ENCODE measurements at places on chromosomes 16 and 17.

GRCh38 chr17:73749928-73750605 is 105.8 kb upstream of the SDK2 start:
- no peak for DNase-seq

DNA sequence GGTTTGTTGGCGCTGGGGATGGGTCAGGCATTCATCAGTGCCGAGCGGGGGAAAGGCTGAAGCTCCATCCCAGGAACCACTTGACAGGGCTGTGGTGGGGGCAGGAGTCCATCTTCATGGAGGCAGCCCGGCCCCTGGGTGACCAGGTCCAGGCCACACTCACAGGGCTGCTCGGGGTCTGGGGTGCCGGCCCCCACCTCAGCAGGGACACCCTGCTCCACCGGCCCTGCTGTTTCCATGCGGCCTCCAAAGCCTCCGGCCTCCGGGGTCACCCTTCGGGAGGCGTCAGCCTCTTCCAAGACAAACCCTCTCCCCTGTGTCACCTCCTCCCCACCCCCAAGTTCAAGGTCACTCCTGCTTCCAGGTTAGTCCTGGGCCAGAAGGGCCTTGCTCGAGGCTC is 22.1 kb downstream of the GALNS start:
- DNase-seq: no peak

GRCh38 chr17:65055280-65055707 is 1.2 kb downstream of the GNA13 start:
- no peak for DNase-seq

- no peak for DNase-seq
Observed at GRCh38 chr16:53492503-53492902, 10.5 kb downstream of the AKTIP start.

- no peak for DNase-seq
Observed at GRCh38 chr16:56539656-56540055, 19.8 kb upstream of the BBS2 start.

DNA sequence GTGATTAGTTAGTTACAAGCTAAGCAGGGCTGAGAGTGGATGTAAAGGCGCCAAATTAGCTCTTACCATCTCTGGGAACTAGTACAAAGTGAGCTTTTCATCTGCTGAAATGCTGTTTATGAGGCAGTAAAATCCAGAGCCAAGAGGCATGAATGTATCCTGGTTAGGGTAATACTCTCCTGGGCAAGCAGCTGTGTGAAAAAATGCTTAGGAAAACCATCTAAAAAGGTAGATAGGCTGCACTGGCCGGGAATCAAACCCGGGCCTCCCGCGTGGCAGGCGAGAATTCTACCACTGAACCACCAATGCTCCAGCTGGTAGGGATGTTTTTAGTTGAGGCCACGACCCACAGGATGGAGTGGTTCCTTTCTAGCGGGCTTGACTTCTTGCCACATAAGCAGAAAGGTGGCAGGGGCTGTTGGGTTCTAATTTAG is 23.0 kb downstream of the VAC14 start:
- no peak for DNase-seq

GRCh38 chr17:8209907-8210760 is at the start of gene AURKB:
AURKB (minus strand) TSS chr17:8210575; CDS start chr17:8210224, 351 bp downstream.
- peak; percentile 89 for DNase-seq

- DNase-seq: no peak
Observed at GRCh38 chr16:85950136-85950918, 51.4 kb downstream of the IRF8 start.
